ENCODE measurements at places on chromosomes 13 and 19.
A peak's percentile ranks its signal among the peaks of the same experiment; 100 is the strongest.

- no peak for DNase-seq
Measured at GRCh38 chr13:93228643-93228937, 2.0 kb downstream of the GPC6 start.

DNA sequence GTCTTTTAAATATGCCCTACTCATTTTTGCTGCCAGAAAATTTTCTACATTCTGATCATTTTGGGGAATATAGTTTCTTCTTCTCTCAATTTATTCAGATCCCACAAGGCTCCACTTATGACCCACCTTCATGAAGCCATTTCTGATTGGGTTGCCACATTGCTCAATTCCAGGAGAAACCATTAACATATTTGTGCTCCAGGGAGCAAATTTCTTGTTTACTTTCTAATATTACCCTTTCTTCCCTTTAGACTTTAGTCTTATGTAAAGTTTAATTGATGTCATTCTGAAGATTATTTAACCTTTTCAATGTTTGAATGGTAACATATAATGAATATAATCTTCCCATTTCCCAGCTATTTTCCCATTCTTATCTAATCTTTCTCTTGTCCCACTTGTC is 331.8 kb downstream of the ITGBL1 start:
- no peak for DNase-seq

DNA sequence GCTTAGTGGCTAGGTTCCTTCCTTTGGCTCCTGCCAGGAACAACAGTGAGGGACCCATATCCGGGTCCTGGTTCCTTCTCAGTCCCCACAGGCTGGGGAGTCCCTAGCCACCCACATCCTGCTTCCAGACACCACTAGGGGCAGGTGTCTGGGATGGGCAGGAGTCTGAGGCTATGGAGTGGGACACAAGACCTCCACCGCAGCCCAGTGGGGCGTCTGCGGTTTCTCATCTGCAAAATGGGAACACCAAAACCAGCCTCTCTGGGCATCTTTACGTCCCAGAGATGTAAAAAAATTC is 879 bp upstream of the FCGBP start:
- DNase-seq, result no peak

GRCh38 chr13:110415669-110416068 is 108.6 kb downstream of the COL4A2 start:
- no peak for DNase-seq

DNA sequence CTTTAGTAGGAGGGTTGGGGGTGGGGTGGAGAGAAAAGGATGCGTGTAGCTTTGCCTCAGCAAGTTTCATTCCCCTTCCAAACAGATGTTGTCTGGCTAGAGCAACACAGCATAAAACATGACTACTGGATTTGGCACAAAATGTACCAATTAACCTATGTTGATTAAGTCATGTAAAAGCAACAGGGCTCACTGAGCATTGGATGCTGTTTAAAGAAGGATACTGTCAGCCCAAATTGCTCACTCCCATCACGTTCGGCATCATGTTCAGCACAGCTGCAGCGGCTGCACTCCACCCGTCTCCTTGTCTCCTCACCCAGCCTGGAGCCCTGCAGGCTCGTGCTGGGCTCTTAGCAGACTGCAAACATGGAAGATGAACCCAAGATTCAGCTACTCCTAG is 77.5 kb downstream of the DLEU7 start:
- DNase-seq, result no peak

- no peak for DNase-seq
Measured at GRCh38 chr13:112457081-112457480, 80.9 kb downstream of the SPACA7 start.

GRCh38 chr19:39996811-39997637 is at the start of gene ZNF546:
Gene ZNF546 (plus strand): TSS chr19:39997060. CDS start chr19:39998327, 1,267 bp downstream.
- peak; percentile 80 for DNase-seq

GRCh38 chr13:105410602-105411001 is 1124.9 kb downstream of the EFNB2 start:
- no peak for DNase-seq

DNA sequence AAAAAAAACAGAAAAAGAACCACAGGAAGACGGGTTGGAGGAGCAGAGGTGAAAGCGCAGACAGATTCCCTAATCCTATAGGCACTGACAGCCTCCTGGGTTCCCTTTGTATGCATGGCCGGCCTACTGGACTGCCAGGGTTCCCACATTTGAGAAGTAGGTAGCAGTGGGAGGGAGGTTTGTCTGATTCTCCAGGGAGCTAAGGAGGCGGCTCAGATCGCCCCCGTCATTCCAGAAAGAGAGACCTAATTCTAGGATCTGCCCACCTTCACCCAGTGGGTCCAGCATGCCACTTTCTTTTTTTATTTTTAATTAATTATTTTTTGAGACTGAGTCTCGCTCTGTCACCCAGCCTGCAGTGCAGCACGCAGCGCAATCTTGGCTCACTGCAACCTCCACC is 9.7 kb upstream of the CCL25 start:
- DNase-seq, result no peak

- no peak for DNase-seq
Measured at GRCh38 chr19:30719189-30719998, 347.2 kb downstream of the ZNF536 start.

GRCh38 chr13:71610876-71611275 is 256.1 kb downstream of the DACH1 start:
- DNase-seq, result no peak

DNA sequence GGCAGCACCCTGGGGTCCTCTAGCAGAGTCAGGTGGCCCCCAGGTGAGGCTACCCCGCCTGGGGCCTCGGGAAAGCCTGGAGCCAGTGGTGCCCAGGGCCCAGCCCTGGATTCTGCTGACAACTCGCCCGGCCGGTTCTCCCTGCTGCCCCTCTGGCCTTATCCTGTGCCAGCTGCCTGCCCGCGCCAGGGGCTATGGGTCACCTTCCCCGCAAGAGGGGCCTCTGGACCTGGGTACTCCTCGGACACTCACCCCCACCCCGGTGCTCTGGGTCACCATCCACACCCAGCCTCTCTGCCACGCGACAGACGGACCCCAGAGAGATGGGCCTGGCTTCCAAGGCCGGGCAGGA is 24.0 kb downstream of the ZBTB7A start:
- no peak for DNase-seq

GRCh38 chr19:11737964-11738745 is 591 bp downstream of the ZNF823 start:
- peak; percentile 2 for DNase-seq

- DNase-seq, result no peak
Measured at GRCh38 chr13:66826398-66826797, 403.7 kb downstream of the PCDH9 start.

DNA sequence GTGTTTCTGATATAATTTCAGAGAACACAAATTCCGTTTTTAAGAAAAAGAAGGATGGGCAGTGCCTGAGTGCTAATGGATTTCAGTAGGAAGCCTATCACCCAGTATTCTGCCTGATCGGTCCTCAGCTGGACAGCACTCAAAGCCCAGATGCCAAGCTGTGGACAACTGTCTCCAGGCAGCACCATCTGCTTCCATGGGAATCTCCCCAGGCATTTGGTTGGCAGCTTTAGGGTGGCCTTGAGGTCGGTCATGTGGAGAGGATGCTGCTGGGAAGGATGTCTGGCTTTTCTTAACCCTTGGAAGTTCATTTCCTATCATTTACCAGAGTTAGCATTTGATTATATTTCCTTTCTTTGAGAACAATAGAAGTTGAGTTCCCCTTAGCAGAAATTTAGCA is 311.7 kb downstream of the TBC1D4 start:
- DNase-seq, result no peak

GRCh38 chr13:49667773-49668172 is 23.5 kb downstream of the EBPL start:
- DNase-seq, result no peak

DNA sequence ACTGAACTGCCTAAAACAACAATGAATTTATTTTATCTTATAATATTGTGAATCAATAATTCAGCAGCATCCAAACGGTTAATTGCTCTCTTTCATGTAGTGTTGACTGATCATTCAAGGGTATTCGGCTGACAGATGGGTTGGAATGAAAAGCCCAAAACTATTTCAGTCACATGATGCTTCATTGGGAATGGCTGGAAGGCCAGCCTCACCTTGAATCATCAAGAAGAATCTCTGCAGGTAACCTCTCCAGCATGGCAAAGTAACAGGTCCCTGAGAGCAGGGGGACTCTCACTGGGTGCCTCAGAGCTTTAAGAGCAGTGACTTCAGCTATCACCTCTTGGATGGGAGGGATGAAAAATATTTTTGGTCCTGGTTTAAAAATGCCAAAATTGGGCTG is 1395.7 kb downstream of the OLFM4 start:
- no peak for DNase-seq

DNA sequence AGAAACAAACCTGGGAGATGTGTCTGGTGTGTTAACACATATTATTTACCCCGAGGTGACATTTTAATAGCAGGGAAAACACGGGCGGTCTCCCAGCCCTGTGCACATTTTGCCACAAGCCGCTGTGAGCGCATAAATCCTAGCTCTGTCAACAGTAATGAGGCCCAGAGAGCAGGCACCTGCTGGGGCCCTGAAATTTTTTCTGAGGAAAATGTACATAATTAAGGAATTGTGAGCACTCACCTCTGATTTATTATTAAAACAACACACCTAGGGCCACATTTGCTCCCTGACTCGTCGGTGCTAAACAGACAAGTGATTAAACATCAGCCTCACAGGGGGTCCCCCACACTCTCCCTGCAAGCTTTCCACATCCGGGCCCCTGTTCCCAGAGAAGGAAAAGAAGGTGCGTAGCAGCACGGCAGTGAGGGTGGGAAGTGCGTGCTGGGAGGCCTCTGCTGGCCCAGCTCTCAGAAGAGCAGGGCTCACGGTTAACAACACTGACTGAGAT is 616.3 kb downstream of the UQCRFS1 start:
- DNase-seq, result no peak

DNA sequence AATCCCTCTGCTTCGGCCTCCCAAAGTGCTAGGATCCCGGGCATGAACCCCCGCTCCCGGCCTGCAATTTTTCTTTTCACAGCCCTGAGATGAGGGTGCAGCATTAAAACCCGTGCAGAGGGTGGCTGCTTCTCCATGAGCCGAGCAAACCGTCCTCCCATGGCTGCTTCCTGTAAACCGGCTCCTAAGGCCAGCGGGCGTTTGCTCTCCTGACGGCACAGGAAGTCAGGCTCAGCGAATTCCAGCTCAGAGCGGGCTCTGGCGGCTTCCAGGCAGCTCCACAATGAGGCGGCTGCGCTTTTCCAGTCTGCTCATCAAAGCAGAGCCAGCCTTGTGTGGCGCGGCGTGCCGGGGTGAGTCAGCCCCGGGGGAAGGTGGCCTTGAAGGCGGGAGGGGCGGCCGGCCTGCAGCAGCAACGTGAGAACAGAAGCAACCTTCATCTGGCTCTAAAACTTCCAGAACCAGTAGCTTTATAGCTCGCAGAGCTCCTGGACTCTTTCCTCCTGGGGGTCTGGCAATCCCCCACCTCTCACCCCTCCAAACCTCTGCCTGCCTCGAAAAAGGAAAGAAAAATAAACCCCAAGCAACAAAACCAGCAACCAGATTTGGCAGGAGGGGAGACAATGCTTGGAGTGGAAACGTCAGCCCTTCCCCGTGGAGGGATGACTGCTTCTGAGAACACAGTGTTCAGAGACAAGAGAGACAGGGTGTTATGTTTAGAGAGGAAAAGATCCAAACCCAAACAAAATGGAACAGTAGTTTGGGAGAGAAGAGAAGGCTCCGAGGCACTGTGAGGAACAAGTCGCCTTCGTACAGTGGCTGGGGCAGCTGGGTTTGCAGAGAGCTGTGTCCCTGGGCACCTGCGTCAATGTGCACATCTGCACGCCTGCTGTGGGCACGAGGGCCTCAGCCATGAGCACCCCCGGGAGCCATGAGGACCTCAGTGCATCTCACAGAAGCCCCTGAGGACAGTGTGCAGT is 67.8 kb downstream of the GADD45B start:
- peak; percentile 45 for DNase-seq

DNA sequence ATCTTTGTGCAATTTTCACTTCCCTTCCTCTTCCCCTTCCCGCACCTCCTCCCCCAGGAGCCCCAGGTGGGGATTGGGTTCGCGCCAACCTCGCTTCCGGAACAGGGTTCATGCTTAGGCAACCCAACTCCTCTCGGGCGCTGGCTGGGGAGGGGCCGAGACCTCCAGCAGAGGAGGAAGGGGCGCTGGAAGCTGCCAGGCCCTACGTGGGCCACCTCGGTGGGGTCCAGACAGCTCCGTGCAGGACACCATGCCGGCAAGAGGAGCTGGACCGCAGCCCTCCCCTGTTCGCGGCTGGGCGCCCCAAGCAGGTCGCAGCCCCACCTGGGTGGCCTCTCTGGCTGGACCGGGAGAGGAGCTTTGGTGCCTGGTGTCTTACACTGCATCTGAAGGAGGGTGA is 91.1 kb downstream of the SPACA7 start:
- DNase-seq, result no peak

DNA sequence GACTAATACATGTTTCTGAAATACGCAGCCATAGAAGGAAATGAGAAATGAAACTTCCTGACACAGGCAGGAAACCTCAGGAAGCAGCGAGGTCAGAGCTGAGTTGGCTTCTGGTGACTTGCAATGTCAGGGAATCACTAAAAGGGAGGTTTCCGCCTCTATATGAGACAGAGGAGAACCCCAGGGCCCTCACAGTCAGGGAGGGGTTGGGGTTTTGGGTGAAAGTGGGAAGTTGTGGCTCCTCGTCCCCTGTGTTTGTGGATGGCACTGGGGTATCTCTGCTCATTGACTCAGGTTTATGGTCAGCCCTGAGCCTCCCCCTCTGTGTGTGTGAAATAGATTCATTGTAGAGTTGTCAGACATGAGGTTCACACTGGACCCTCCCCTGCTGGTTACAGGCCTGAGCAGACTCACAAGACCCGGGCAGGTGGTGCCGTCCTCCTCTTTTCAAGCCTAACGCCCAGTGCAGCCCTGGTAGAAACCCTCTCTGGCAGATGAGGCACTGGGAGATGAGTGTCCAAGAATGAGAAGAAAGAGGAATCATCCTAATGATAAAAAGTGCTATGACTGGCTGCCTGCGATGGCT is 5.5 kb upstream of the LILRA6 start:
- no peak for DNase-seq

DNA sequence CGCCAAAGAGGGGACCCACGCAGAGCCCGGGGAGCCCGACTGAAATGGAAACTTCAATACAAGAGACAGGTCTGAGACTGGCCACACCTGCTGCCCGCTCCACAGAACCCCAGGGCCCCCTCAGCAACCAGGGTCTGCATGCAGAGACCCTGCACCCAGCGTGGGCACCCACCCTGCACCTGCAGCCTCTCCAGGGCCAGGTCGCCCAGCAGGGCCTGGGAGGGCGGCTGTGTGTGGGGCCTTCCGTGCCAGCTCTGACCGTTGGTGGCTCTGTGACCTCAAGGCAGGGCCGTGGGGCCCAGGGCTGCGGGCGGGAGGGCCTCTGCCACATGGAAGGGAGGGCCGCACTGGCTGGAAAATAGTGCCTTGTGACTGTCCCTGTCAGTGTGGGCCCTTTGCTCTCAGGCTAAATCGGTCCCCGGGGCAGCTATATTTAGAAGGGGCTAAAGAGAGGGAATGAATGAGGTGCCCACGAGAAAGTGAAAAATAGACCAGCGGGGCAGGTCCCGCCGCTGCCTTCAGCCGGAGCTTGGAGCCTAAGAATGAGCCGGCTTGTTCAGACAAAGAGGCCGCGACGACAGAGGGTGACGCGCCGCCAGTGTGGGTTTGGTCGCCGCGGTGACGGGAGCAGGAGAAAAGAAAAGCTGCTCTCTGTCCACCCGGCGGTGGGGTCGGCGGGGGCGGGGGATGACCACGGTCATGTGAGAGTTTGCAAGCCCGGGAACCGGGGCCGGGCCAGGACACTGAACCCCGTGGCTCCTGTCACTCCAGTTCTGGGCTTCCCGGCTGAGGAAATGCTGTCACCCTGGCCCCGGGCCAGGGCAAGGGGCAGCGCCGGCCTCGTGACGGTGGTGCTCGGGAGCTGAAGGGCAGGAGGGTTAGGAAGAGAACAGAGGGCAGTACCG is 70.5 kb downstream of the GADD45B start:
- DNase-seq, result no peak

Data from T-helper 22 cell (primary cell).